ENCODE measurements at places on chromosomes 12 and 14.
A peak's percentile ranks its signal among the peaks of the same experiment; 100 is the strongest.

DNA sequence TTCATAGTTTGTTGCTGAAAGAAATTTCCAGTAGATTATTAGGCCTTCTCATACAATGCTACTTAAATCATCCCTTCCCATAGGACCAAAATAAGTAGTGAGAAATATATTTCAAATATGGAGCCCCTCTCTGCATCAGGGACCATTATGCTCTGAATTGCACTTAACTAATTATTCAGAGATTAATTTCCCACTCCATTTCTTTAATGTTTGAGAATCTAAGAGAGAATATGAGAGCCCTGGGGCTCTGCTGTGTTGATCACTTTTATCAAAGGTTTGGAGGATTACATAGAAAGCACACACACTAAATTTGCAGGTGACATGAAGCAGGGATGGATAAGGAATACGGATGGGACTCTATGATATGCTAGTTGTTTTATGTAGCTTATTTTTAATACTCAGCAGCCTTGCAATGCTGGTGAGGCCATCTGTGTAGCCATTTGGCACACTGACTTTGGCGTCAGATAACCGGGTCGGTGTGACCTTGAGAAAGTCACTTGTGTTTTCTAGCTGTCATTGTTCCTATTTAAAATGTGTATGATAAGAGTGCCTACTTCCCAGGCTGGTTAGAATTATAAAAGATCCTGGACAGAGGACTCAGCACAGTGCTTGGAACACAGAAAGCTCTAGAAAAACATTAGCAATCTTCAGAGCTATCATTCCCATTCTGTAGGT is 49.9 kb upstream of the FBXO21 start:
- DNase-seq = no peak

GRCh38 chr14:61201171-61201570 is 80.0 kb downstream of the TMEM30B start:
- no peak for DNase-seq

- no peak for DNase-seq
Observed at GRCh38 chr12:1305063-1305434, 289.3 kb downstream of the FBXL14 start.

- DNase-seq = no peak
Observed at GRCh38 chr12:49344486-49345050, 2.1 kb upstream of the DNAJC22 start.

- no peak for DNase-seq
Observed at GRCh38 chr12:96177013-96177412, 17.2 kb upstream of the ELK3 start.

- no peak for DNase-seq
Observed at GRCh38 chr12:111130336-111130735, 210.0 kb upstream of the MYL2 start.

- DNase-seq = no peak
Observed at GRCh38 chr12:105368047-105368646, 37.7 kb downstream of the C12orf75 start.

GRCh38 chr14:69698572-69698971 is 68.4 kb upstream of the SRSF5 start:
- DNase-seq = no peak

DNA sequence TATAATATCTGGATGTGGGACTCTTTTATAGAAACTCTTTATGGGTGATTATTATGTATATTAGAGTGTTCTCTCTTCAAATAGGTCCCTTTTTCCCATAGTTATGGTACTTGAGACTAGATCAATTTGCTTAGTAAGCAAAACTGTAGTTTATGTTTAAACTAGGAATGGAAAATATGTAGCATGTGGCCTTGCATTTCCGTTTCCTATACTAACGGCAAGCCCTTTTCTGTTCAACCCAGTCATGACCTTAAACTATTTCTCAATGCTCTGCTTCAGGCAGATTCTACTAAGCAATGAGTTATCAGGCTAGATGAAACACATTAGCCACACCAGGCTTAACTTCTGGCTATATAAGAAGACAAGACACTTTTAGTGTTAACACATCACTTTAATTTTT is 84.6 kb downstream of the OTOGL start:
- DNase-seq = no peak

DNA sequence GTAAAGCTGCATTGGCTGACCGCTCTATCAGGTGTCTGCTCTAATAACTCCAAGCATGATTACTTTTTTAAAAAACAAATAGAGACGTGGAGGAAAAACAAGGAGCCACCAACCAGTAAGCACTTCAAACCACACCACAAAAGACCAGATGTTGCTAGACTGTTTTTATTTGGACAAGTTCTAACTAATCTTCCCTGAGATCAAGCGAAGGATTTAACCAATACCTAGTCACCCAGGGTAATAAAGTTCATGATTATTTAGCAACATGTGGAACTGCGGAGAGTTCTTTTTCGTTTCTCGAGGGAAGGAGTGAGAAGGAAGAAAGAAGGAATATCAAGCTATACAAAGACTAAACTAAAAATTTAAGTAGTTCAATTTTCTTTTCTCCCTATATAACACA is 288.1 kb downstream of the DUSP6 start:
- no peak for DNase-seq

DNA sequence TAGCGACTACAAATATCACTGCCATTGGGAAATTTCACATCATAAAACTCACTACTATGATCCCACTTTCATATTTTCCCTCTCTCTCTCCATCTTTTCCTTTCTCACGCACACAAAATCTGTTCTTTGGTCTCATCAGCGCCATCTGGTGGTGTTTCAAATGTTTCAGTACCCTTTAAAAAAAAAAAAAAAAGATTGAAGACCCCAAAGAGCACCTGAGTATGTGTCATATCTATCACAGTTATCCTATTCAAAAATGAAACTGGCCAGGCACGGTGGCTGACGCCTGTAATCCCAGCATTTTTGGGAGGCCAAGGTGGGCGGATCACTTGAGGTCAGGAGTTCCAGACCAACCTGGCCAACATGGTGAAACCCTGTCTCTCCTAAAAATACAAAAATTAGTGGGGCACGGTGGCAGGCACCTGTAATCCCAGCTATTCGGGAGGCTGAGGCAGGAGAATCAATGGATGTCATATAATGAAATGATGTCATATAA is 72.4 kb downstream of the TTC9 start:
- DNase-seq = no peak

DNA sequence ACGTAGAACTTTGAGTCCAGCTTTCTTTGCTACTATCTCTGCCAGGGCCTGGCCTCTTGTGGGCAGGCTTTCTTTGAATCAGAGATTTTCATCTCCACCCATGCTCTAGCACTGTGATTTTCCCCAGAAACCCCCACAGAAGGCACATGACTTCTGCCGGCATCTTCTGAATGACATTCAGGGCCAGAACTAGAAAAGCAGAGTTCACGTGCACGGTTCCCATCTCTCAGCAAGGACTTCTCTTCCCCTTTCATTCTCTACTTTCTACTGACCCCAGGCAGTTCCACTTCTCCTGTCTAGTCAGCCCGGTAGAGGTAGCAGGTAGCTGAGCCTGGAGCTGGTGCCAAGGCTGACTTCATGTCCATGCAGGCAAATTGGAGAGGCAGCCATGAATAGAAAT is 26.9 kb downstream of the BATF start:
- no peak for DNase-seq

DNA sequence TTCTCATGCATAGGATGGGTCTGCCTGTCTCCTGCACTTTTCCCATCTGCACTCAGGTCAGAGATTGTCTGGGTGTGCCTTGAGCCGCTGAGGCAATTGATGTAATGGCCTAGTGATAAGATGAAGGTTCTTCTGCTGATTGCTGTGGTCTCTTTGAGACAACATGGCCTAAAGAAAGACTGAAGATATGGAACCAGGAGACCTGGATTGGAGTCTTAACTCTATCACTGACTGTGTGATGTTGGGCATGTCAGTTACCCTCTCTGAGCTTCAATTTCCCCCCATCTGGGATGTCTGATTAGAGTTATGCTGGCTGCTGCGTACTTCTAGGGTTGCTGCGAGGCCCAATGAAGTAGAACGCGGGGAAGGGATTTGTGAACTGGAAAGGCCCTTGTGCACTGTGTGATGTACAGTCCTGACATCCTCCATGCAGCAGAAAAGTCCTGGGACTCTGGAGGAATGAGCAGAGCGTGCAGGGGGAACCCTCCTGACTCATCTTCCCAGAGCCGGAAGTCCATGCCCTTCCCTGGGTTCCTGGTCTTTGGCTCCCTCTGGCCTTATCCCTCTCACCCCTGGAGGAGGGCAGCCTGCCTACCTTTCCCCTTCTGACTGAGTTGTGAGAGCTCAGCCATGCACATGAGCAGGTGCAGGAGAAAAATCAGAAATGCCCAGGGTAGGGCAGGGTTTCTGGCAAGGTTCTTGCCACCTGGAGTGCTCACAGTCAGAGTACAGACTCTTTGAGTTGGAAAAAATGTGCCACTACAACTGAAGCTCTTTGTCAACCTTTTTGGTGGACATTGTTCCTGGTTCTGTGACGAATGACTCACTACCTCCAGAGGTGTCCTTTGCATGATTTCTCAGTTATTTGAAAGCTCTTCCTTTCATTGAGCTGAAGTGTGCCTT is 21.1 kb downstream of the PLEKHD1 start:
- no peak for DNase-seq

GRCh38 chr14:99481745-99482099 is 513 bp downstream of the CCNK start:
- peak; percentile 4 for DNase-seq

- DNase-seq = no peak
Observed at GRCh38 chr12:92233346-92234015, 87.8 kb upstream of the BTG1 start.

DNA sequence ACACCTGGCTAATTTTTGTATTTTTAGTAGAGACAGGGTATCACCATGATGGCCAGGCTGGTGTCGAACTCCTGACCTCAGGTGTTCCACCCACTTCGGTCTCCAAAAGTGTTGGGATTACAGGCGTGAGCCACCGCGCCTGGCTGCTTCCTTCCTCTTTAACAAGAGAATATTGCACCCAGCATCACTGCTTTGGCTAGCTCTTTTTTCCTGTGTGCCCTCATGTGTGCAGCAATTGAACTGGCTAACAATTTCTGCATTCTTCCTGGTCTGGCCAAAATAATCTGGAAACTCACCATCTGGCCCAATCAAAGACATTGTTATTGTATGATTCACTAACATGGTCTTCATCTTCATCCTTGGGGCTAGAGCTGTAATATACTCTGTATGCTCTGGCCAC is 2.7 kb upstream of the ASB8 start:
- no peak for DNase-seq

DNA sequence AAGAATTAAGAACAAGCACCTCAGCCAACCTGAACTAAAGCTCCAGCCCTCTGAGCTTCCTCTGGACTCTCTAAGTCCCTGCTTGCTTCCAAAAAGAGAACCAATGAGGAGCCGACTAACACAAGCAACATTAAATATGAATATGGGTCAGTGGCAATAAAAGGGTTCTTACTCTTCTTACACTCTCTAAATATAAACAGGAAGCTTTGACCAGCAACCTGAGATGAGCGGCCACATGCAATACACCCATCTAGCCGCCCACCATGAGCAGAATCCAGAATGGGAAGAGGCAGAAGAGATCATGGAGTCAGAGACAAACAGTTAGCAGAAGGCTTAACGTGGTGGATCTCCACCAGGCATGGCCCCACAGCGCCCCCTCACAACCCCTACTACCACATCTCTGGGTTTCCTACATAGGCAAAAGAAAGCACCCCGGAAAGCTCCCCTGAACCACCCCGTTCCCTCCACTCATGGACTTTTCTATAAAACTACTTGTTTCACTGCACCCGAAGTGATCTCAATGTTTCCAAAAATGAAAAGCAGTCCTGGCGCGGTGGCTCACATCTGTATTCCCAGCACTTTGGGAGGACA is 59.4 kb downstream of the TTC7B start:
- DNase-seq = no peak

GRCh38 chr12:6646276-6647082 is 753 bp downstream of the ACRBP start:
- DNase-seq = no peak

DNA sequence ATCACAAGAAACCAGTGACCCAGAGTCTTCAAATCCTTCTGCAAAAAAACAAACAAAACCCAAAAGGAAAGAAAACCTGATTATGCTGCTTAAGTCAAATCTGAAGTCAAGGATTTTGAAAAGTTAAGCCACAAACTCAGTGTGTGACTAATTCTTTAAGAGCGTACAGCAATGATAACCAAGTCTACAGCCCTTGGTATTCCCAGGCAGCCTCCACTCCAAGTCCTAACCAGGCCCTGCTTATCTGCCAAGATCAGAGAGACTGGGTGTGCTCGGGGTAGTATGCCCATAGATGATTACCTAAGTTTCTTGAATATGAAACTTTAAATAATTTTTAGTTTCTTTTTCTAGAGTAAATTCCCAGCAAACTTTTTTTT is 13.1 kb downstream of the PGAM5 start:
- DNase-seq = no peak

- no peak for DNase-seq
Observed at GRCh38 chr14:66641861-66642635, 134.1 kb downstream of the GPHN start.

DNA sequence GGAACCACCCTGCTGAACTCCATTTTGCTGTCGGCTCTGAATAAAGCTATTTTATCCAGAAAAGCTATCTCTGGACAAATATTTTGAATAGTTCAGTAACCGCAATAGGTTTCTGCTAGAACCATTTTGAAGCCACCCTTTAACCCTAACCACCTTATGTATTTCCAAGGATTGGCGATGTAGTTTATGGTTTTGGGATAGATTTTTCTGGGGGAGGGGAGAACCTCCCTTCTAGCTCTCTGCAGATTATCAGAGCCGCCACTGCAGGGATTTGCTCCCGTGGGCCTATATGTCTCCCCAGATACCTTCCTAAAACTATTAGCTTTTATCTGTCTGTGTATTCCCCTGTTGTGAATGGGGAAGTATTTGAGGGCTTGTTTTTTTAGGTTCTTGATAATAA is 1.8 kb upstream of the TUBA1B start:
- DNase-seq = no peak

DNA sequence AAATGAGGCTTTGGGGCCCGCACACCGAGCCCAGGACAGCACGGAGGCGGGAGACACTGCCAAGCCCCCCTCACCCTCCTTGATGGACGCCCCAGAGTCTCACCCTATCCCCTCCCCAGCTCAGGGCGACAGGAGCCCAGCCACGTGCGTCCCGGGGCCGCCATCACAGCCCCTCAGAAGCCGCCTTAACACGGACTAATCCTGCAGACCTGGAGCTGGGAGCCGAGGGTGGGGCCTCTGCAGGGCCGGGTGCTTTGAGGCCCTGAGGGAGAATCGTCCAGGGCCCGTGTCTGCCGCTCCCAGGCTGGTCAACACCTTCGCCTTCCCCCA is 79.7 kb upstream of the FBRSL1 start:
- no peak for DNase-seq

- DNase-seq = no peak
Observed at GRCh38 chr14:91250912-91251311, 6.4 kb upstream of the GPR68 start.

- DNase-seq = no peak
Observed at GRCh38 chr12:104957719-104958000, 430 bp downstream of the SLC41A2 start.

DNA sequence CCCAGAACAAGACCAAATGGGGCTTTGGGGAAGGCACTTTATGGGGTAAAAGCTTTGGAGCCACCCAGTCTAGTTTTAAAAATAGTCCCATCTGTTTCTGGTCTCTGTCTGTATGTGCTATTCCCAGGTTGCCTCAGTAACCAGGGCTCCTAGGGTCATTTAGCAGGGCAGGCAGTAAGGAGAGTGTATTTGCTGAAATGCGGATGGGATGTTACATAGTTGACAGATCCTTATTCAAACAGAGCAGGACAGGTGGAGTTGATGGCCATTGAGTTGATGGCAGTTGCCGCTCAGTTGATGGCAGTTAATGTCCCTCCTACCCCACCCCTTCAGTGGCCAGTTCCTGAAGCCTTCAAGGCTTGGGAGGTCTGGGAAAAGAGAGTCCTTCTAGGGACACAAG is 4.6 kb downstream of the ZC3H10 start:
- no peak for DNase-seq

- no peak for DNase-seq
Observed at GRCh38 chr14:66842911-66843512, 335.1 kb downstream of the GPHN start.
